ENCODE measurements at places on chromosomes 4 and X. TPM values are rescaled to one million over a fixed set of nuclear protein-coding genes. Genes with fewer than 3 reads are reported as not detected.

- DNase-seq: no peak
- no peak overlapping the region for H3K4me3 ChIP-seq
- no peaks in the 10 kb centered on the region for H3K4me1 ChIP-seq
- H3K27ac ChIP-seq: no peak overlapping the region
- H3K27me3 ChIP-seq: no peaks in the 10 kb centered on the region
These were observed 381.3 kb upstream of the INTU start for GRCh38 chr4:127251423-127251822.

Gene CSN2
- total RNA-seq: not detected

GRCh38 chrX:7083468-7084396 lies 63.8 kb upstream of the STS start:
- no peaks in the 10 kb centered on the region for H3K27me3 ChIP-seq
- H3K4me3 ChIP-seq: peak overlapping the region; percentile 65
- peak overlapping the region; percentile 90 for H3K27ac ChIP-seq
- H3K36me3 ChIP-seq: peaks cover 8% of the 10 kb centered on the region

Gene VCX
- total RNA-seq: not detected

Data from activated naive CD8-positive, alpha-beta T cell treated with anti-CD3 and anti-CD28 coated beads, Interleukin-2, amount 10 ng/mL, durations not matched to agents 7 days and 5 days (primary cell).